ENCODE measurements at places on chromosomes 16 and 17.

DNA sequence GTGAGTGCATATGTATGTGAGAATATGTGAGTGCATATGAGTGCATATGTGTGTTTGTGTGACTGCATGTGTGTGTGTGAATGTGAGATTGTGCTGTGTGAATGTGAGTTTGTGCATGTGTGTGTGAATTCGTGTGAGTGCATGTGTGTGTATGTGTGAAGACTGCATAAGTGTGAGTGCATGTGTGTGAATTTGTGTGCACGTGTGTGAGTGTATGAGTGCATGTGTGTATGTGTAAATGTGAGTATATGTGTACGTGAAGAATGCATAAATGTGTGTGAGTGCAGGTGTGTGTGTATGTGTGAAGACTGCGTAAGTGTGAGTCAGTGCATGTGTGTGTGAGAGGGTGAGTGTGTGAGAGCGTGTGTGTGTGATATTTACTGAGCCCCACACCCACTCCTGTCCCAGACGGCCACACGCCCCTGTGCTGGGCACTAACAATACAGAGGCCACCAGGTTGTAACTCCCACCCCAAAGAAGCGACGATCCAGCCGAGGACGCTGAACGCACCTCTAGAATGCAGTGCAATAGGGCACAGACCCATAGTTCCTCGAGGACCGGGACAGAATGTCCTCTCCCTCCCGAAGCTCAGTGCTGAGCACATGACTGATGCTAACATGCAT, 97.8 kb downstream of the C16orf95 start:
- no peak overlapping the region for H3K4me3 ChIP-seq
- H3K27me3 ChIP-seq: peaks cover under 1% of the 10 kb centered on the region
- DNase-seq: no peak
- no peak overlapping the region for H3K27ac ChIP-seq
- no peaks in the 10 kb centered on the region for H3K36me3 ChIP-seq

GRCh38 chr17:80453998-80454556, 22.3 kb downstream of the NPTX1 start:
- peak overlapping the region; percentile 93 for H3K4me3 ChIP-seq
- no peak for DNase-seq
- peaks cover 43% of the 10 kb centered on the region for H3K27me3 ChIP-seq

- no peak for DNase-seq
- H3K4me3 ChIP-seq: no peak overlapping the region
- no peaks in the 10 kb centered on the region for H3K36me3 ChIP-seq
- H3K27ac ChIP-seq: no peak overlapping the region
- peaks cover 19% of the 10 kb centered on the region for H3K4me1 ChIP-seq
Measured at GRCh38 chr17:61414141-61414935, 14.7 kb downstream of the TBX2 start.

DNA sequence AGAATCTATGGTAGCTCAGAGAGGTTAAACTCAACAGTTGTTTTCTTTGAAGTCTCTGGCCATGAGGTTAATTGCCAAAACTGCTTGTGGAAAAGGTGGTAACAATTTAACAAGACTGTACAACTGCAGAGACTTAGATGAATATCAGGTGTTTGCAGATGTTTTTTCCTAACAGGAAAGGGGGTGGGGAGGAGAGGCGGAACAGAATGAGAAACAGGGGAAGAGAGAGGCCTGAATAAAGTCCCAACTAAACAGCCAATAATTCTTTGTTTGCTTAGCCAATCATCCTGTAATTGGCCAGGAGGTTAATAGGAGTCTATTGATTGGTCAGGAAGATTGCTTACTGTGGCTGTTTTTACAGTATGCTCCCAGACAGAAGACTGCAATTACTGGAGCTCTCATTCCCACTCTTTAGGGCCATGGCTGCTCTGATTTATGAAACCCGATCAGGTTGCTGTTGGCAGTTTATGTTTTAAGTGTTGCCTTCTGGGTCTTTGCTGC, 249.7 kb upstream of the TBX2 start:
- H3K27me3 ChIP-seq: peaks cover 9% of the 10 kb centered on the region
- no peak overlapping the region for H3K27ac ChIP-seq
- no peak overlapping the region for H3K4me3 ChIP-seq
- H3K4me1 ChIP-seq: peaks cover 12% of the 10 kb centered on the region

GRCh38 chr16:47779201-47780016, 318.3 kb downstream of the PHKB start:
- H3K27me3 ChIP-seq: peaks cover 7% of the 10 kb centered on the region
- H3K4me1 ChIP-seq: peaks cover 10% of the 10 kb centered on the region
- peak overlapping the region; percentile 70 for H3K4me3 ChIP-seq
- DNase-seq: peak; percentile 40
- H3K36me3 ChIP-seq: no peaks in the 10 kb centered on the region
- peak overlapping the region; percentile 78 for H3K27ac ChIP-seq

- no peak overlapping the region for H3K4me3 ChIP-seq
- H3K36me3 ChIP-seq: peaks cover 3% of the 10 kb centered on the region
- no peaks in the 10 kb centered on the region for H3K4me1 ChIP-seq
- no peaks in the 10 kb centered on the region for H3K27me3 ChIP-seq
- no peak for DNase-seq
Measured at GRCh38 chr17:74807925-74808324, 31.8 kb upstream of the NAT9 start.

Measured in activated naive CD4-positive, alpha-beta T cell treated with anti-CD3 and anti-CD28 coated beads, Interleukin-2, amount 10 ng/mL, durations not matched to agents 7 days and 5 days (primary cell).